Effector memory CD8-positive, alpha-beta T cell (primary cell): ENCODE measurements at places on chromosomes 3 and 15.

- no peak for DNase-seq
- H3K4me1 ChIP-seq, result no peaks in the 10 kb centered on the region
- H3K27me3 ChIP-seq, result no peaks in the 10 kb centered on the region
- no peak overlapping the region for H3K27ac ChIP-seq
Measured at GRCh38 chr3:22443571-22444233, 692.7 kb upstream of the ZNF385D start.

- DNase-seq, result no peak
- no peaks in the 10 kb centered on the region for H3K36me3 ChIP-seq
- no peaks in the 10 kb centered on the region for H3K27me3 ChIP-seq
- H3K4me1 ChIP-seq, result no peaks in the 10 kb centered on the region
Measured at GRCh38 chr3:56086355-56086754, 381.9 kb downstream of the ERC2 start.

DNA sequence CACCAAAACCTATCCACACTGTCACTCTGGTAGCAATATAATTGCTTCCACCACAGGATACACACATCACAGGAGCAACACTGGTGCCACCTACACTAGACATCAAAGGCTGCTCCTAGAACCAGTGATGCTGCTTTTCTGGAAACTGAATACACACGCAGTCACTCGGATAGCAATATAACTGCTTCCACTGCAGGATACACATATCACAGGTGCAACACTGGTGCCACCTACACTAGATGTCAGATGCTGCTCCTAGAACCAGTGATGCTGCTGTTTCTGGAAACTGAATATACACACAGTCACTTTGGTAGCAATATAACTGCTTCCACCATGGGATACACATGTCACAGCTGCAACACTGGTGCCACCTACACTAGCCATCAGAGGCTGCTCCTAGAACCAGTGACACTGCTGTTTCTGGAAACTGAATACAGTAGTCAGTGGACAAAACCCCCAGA lies 6.9 kb upstream of the TNFSF10 start:
- peak overlapping the region; percentile 71 for H3K27ac ChIP-seq
- no peaks in the 10 kb centered on the region for H3K27me3 ChIP-seq
- no peak for DNase-seq

GRCh38 chr15:81418891-81419290 lies 44.9 kb upstream of the TMC3 start:
- DNase-seq, result no peak
- H3K4me3 ChIP-seq, result no peak overlapping the region
- H3K27ac ChIP-seq, result no peak overlapping the region
- H3K36me3 ChIP-seq, result no peaks in the 10 kb centered on the region
- H3K4me1 ChIP-seq, result peaks cover 8% of the 10 kb centered on the region

GRCh38 chr3:149234671-149235245 lies 13.1 kb upstream of the CP start:
- DNase-seq, result no peak
- peaks cover 30% of the 10 kb centered on the region for H3K27me3 ChIP-seq
- no peak overlapping the region for H3K4me3 ChIP-seq

DNA sequence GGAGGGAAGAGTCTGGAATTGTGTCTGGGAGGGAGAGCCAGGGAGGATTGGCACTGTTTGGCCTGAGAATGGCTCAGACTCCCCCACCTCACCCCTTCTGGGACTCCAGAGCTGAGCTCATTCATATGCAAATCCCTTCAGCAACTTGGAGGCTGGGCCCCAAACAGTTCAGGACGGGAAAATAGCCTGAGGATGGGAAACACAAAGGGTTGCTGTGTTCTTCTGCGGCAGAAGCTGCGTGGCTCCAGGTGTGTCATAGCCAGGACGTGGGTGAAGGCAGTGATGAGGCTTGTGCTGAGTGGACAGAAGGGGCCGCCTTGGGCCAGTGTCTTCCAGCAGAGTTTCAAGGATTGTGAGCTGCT lies 16.6 kb downstream of the MASP1 start:
- H3K4me1 ChIP-seq, result no peaks in the 10 kb centered on the region
- peaks cover 30% of the 10 kb centered on the region for H3K27me3 ChIP-seq
- DNase-seq, result no peak
- H3K36me3 ChIP-seq, result no peaks in the 10 kb centered on the region

DNA sequence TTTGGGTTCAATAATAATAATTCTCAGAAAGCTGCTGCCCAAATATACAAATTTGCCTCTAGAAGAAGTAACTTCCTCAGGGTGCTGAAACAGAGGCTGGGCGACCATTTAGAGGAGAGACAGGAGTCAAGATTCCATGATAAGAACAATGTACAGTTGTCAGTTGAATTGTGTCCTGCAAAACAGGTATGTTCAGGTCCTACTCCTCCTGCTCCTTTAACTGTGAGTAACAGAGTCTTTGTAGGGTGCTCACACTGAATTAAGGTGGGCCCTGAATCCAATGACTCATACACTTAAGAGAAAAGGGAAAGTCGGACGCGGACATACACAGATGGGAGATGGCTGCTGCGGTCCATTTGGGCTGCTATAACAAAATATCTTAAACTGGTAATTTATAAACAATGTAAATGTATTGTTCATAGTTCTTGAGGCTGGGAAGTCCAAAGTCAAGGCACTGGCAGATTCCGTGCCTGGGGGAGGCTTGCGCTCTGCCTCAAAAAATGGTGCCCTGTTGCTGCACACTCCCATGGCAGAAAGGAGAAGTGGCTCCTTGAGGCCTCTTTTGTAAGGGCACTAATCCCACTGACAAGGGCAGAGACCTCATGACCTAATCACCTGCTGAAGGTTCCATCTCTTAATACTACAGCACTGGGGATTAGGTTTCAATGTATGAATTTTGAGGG lies 55.1 kb downstream of the MB21D2 start:
- H3K36me3 ChIP-seq, result no peaks in the 10 kb centered on the region
- peaks cover 13% of the 10 kb centered on the region for H3K4me1 ChIP-seq
- H3K4me3 ChIP-seq, result no peak overlapping the region
- no peak overlapping the region for H3K27ac ChIP-seq
- no peaks in the 10 kb centered on the region for H3K27me3 ChIP-seq
- DNase-seq, result no peak

DNA sequence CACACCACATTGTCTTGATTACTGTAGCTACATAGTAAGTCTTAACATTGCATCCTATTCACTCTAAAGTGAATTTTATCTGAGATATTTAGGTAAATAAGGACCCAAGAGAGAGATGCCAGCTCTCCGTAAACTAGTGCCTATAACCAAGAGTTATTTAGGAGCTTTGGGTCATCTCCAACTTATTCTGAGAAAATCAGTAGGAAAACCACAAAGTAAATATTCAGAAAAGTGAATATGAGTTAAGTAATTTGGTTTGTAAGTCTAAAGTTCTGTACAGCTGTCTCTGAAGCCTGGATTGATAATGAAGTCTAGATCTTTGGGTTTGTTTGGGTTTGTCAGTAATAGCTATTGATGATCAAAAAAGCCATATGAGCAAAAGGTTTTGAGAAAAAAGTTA lies 120.0 kb downstream of the FNDC3B start:
- no peaks in the 10 kb centered on the region for H3K27me3 ChIP-seq
- DNase-seq, result no peak
- peaks cover 2% of the 10 kb centered on the region for H3K36me3 ChIP-seq
- no peak overlapping the region for H3K4me3 ChIP-seq
- no peak overlapping the region for H3K27ac ChIP-seq

DNA sequence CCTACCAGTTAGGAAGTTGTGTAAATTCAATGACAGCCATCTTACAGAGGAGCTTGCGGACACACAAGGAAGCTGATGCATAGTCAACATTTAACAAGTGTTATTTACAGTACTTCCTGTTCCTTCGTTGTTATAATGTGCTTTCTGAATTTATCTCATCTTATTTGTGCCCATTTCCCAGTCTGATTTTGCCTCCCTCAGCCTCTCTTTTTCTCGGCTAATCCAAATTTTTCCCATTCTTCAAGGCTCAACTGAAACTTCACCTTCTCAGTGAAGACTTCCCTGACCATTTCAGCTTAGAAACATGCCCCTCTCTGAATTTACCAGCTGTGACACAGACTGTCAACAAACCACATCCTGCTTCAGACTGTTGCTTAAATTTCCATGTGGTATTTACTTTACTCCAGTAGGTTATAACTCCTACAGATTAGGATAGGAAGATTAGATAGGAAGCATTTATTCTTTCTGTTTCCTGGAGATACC lies 55.7 kb upstream of the CP start:
- peaks cover 9% of the 10 kb centered on the region for H3K4me1 ChIP-seq
- DNase-seq, result no peak
- peak overlapping the region; percentile 92 for H3K27ac ChIP-seq
- H3K27me3 ChIP-seq, result no peaks in the 10 kb centered on the region

DNA sequence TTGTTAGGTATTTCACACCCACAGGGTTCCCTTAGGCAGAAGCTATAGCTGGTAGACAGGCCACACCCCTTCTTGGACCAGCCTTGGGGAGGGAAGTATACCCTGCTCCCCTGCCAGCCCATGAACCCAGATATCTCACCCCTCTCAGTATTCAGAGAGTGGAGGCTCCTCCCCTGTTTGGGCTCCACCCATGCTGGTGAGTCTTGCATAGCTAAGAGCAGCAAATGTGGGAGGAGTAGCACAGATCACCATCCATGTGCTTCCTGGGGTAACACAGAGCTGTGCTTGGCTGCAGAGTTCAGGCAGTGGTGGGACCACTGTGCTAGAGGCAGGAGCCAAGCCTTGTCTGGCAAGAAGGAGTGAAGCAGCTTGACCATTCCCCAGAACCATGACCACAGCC lies 427.2 kb downstream of the ZIC1 start:
- H3K27ac ChIP-seq, result no peak overlapping the region
- no peaks in the 10 kb centered on the region for H3K4me1 ChIP-seq
- H3K36me3 ChIP-seq, result peaks cover 3% of the 10 kb centered on the region
- H3K4me3 ChIP-seq, result no peak overlapping the region

GRCh38 chr15:31278061-31278445 lies 48.6 kb upstream of the KLF13 start:
- H3K36me3 ChIP-seq, result peaks cover 3% of the 10 kb centered on the region
- no peak overlapping the region for H3K4me3 ChIP-seq
- peaks cover 9% of the 10 kb centered on the region for H3K4me1 ChIP-seq
- no peak overlapping the region for H3K27ac ChIP-seq
- no peaks in the 10 kb centered on the region for H3K27me3 ChIP-seq

- H3K36me3 ChIP-seq, result peaks cover 58% of the 10 kb centered on the region
- H3K27ac ChIP-seq, result peak overlapping the region; percentile 93
- H3K27me3 ChIP-seq, result no peaks in the 10 kb centered on the region
- H3K4me3 ChIP-seq, result peak overlapping the region; percentile 83
Measured at GRCh38 chr3:128804811-128805155, 74.6 kb upstream of the ACAD9 start.

DNA sequence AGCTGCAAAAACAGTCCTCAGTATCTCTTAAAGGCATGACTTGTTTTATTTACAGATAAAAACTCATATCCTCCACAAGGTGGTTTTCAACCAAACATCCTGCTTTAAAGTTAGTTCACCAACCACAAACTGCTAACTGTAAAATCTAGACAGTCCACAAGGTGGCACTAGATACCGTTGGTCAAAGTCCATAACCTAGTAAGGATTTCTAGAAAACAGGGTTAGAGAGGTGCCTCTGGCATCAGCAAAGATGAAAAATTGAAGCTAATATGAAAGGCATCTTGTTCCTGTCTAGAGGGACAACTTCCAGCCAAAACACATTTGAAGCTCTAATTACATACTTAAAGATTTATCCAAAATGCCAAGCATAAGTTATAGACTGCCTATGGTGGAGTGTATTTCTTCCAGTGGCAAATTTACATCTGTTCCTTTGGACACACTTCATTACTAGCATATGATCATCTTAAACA lies 56.0 kb downstream of the ZMAT3 start:
- H3K4me1 ChIP-seq, result peaks cover 3% of the 10 kb centered on the region
- H3K4me3 ChIP-seq, result no peak overlapping the region
- H3K36me3 ChIP-seq, result no peaks in the 10 kb centered on the region
- peak; percentile 78 for DNase-seq

- no peak for DNase-seq
- no peak overlapping the region for H3K4me3 ChIP-seq
- no peaks in the 10 kb centered on the region for H3K36me3 ChIP-seq
- peak overlapping the region; percentile 50 for H3K27ac ChIP-seq
Measured at GRCh38 chr3:5055357-5056110, 66.6 kb upstream of the ARL8B start.

- DNase-seq, result no peak
- H3K27ac ChIP-seq, result no peak overlapping the region
- peaks cover 21% of the 10 kb centered on the region for H3K4me1 ChIP-seq
- H3K27me3 ChIP-seq, result no peaks in the 10 kb centered on the region
- no peak overlapping the region for H3K4me3 ChIP-seq
- no peaks in the 10 kb centered on the region for H3K36me3 ChIP-seq
Measured at GRCh38 chr3:15367059-15367458, 34.7 kb upstream of the SH3BP5 start.

DNA sequence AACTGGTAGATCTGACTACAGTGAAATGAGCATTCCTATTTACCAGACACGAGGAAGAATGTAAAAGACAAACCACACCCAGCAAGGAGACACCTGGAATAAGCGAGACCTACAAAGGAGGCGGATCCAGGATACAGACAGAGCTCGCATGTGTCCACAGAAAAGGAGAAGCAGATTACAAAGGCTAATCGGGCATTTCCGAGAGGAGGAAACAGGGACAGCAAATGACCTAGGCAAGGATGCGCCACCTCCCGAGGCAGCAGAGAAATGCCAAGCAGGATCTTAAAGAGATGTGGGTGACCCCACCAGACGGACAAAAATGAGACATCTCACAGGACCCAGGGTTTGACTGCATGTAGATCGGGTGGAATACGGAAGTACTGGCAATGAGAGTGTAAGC lies 63.2 kb upstream of the IQSEC1 start:
- H3K36me3 ChIP-seq, result peaks cover 7% of the 10 kb centered on the region
- no peak overlapping the region for H3K4me3 ChIP-seq
- H3K27me3 ChIP-seq, result peaks cover 63% of the 10 kb centered on the region
- no peak overlapping the region for H3K27ac ChIP-seq
- no peaks in the 10 kb centered on the region for H3K4me1 ChIP-seq
- no peak for DNase-seq

GRCh38 chr3:30141178-30141581 lies 465.2 kb upstream of the TGFBR2 start:
- no peaks in the 10 kb centered on the region for H3K4me1 ChIP-seq
- H3K27ac ChIP-seq, result no peak overlapping the region
- no peak for DNase-seq
- H3K4me3 ChIP-seq, result no peak overlapping the region
- H3K27me3 ChIP-seq, result peaks cover 9% of the 10 kb centered on the region

DNA sequence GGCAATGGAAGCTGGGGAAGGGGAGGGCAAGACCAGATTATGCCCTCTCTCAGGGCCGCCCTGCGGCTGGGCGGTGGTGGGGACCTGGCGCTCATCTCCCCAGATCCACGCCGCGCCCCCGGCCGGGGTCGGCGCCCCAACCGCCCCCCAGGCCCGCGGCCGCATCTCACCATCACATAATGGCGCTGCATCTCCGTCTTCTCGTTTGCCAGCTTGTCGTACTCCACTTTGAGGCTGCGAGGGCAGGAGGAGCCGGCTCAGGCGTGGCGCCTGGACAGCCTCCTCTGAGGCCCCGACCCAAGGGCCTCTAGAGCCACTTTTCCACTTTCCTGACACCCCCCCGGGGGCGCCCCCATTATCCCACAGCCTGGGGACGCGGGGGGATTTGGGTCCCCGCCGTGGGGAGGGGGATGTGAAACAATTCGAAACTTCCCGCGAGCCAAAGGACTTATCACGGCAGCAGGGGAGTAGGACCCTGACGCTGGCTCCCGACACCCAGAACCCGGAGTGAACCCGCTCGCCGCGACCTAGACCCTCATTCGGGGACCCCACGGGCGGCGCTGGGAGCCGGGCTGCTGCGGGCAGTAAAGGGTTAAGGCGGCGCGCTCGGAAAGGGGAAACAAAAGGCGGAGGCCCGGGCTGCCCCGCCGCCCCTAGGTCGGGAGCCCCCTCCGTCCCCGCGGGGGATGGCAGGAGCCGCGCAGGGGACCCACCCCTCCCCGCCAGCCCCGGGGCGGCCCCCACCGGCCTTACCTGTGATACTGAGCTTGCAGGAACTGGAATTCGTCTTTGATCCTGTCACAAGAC lies 2.1 kb downstream of the TLE3 start:
- H3K36me3 ChIP-seq, result peaks cover 58% of the 10 kb centered on the region
- H3K27me3 ChIP-seq, result no peaks in the 10 kb centered on the region
- H3K4me3 ChIP-seq, result peak overlapping the region; percentile 99
- DNase-seq, result peak; percentile 36
